ENCODE measurements at places on chromosomes 4 and X. TPM values are rescaled to one million over a fixed set of nuclear protein-coding genes. Genes with fewer than 3 reads are reported as not detected.

The SMIM31 gene
- not detected for total RNA-seq

The HSFX3 gene
- not detected for total RNA-seq

The SSX4B gene
- total RNA-seq = not detected

The NIPAL1 gene
- total RNA-seq = 1.6 TPM

The IL1RAPL2 gene
- not detected for total RNA-seq

The HELT gene
- not detected for total RNA-seq

The CSAG3 gene
- 0.55 TPM for total RNA-seq

The ADH1A gene
- not detected for total RNA-seq

The ZAR1 gene
- not detected for total RNA-seq

The IL3RA gene
- total RNA-seq = 0.37 TPM

The THAP9 gene
- 2.6 TPM for total RNA-seq

The ADD1 gene
- total RNA-seq = 196 TPM

The AR gene
- not detected for total RNA-seq

The MAGEA2B gene
- total RNA-seq = not detected

The TBCK gene
- total RNA-seq = 22.5 TPM

The CXCL3 gene
- total RNA-seq = not detected

The RAB41 gene
- total RNA-seq = not detected

The GPR82 gene
- 0.05 TPM for total RNA-seq

The LRRC66 gene
- total RNA-seq = 0.16 TPM

The SHOX gene
- not detected for total RNA-seq

The LRAT gene
- total RNA-seq = not detected

The SULT1E1 gene
- not detected for total RNA-seq

The CT45A7 gene
- total RNA-seq = not detected

The ARMCX5 gene
- 13.3 TPM for total RNA-seq

The REELD1 gene
- total RNA-seq = 0.16 TPM

The NALF2 gene
- total RNA-seq = 0.11 TPM

The RNF4 gene
- total RNA-seq = 87.5 TPM

The CDK16 gene
- total RNA-seq = 78.9 TPM

The ZXDA gene
- total RNA-seq = 2.5 TPM

The DCAF16 gene
- 40.3 TPM for total RNA-seq

The MUC7 gene
- total RNA-seq = not detected

The UGT2B28 gene
- total RNA-seq = not detected

The TRIML1 gene
- total RNA-seq = not detected

The TMEM31 gene
- total RNA-seq = 0.25 TPM

The ART3 gene
- not detected for total RNA-seq

The ARHGAP4 gene
- total RNA-seq = 135 TPM

The NMU gene
- total RNA-seq = not detected

The ENPP6 gene
- total RNA-seq = not detected

The TMEM35A gene
- not detected for total RNA-seq

The TEC gene
- 4.3 TPM for total RNA-seq

The CTAG2 gene
- total RNA-seq = not detected

The AMMECR1 gene
- total RNA-seq = 7.6 TPM

The LRCH2 gene
- not detected for total RNA-seq

The TMPRSS11B gene
- total RNA-seq = not detected

The FRG2 gene
- total RNA-seq = not detected

The BTC gene
- not detected for total RNA-seq

The GLUD2 gene
- 0.65 TPM for total RNA-seq

The ARR3 gene
- total RNA-seq = not detected

The SORCS2 gene
- not detected for total RNA-seq

The CCNB3 gene
- total RNA-seq = 0.25 TPM

The SPATA4 gene
- not detected for total RNA-seq

The GAB1 gene
- 0.35 TPM for total RNA-seq

The BEND2 gene
- not detected for total RNA-seq

The LAS1L gene
- total RNA-seq = 56.4 TPM

The FAM50A gene
- 50.0 TPM for total RNA-seq

The GSX2 gene
- not detected for total RNA-seq

The LINC00632 gene
- total RNA-seq = 0.62 TPM

The NUDT10 gene
- total RNA-seq = 1.8 TPM

The NHSL2 gene
- 0.50 TPM for total RNA-seq

Measured in activated CD4-positive, alpha-beta T cell treated with anti-CD3 and anti-CD28 coated beads for 36 hours (primary cell).